ENCODE measurements at places on chromosomes 1 and 21. TPM values are rescaled to one million over a fixed set of nuclear protein-coding genes. Genes with fewer than 3 reads are reported as not detected.

The TOMM20 gene
- total RNA-seq = 114 TPM

- no peak for DNase-seq
These were observed 11.6 kb upstream of the LRRC53 start for GRCh38 chr1:74523873-74524480.

The PRELP gene
- under 0.01 TPM for total RNA-seq

GRCh38 chr1:23613191-23614031 lies 54.1 kb upstream of the ID3 start:
- DNase-seq = no peak

Data from mammary epithelial cell (primary cell).